AG04449 (cell line): ENCODE measurements at places on chromosomes 5 and 9.
A peak's percentile ranks its signal among the peaks of the same experiment; 100 is the strongest.

- no peak for DNase-seq
These were observed 75.7 kb downstream of the MED10 start for GRCh38 chr5:6302684-6303083.

DNA sequence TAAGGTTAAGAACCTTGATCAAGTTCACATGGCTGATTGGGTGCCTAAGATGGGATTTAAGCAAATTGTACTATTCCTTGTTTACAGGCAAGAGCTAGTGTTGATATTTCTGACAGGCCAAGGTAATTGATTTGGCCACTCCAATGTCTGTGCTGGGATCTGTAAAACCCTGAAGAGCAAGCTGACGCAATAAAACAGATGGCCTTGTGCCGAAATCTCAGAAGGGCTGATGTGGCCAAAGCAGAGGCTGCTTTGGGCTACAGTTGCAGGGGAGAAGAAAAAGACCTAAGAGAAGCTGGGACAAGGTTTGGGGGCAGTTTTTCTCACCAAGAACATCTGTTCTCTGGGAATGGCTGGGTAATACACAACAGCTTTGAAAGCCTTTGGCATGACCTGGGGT lies 463.2 kb upstream of the ZNF608 start:
- DNase-seq: no peak

DNA sequence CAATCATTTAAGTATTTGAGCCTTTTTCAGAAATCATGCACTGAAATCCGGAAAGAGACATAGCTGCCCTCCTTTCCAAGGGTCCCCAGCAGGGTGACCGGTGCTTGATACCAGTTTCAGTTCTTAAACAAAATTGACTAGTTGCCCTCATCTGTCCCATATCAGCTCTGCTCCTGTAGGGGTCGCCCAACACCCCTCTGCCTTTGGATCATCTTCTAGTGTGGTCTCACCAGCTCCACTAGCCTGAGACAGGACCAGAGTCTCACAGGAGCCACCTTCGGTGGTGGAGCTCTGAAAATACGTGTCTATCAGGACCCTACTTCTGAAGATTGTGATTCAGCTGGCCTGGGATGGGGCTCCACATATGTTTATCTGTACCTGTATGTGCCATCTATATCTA lies 428.2 kb downstream of the ENC1 start:
- DNase-seq: no peak

DNA sequence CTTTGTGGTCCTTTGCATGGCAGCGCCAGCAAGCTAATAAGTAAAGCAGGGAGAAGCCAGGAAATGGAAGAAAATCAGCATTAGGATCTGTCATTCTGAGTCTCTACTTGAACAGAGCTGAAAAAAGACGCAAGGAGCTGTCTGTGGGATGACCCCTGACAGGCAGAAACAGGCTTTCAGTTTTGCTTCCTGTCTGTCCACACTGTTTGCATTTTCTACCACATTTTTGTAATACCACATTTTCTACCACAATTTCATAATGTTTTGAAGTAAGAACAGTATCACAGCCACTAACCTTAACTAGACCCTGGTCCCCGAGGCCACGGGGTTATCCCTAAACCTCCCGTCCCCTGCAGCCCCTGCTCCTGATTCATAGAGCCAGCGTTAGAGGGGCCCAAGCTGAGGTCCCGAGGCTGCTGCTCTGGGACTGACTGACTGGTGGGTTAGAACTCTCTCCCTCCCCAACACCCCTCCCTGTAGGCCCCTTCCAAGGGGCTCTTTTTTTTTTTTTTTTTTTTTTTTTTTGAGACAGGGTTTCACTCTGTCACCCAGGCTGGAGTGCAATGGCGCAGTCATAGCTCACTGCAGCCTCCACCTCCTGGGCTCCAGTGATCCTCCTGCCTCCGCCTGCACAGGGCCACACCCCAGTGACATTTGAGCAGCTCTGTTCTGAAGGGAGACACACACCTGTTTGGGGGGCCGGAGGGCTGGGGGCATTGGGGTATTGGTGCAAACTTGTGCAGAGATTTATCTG lies 4.0 kb upstream of the CLIC3 start:
- DNase-seq: peak; percentile 42

GRCh38 chr9:14057368-14058324 lies 256.3 kb downstream of the NFIB start:
- DNase-seq: no peak

GRCh38 chr5:172104021-172104420 lies 84.0 kb downstream of the STK10 start:
- DNase-seq: no peak

DNA sequence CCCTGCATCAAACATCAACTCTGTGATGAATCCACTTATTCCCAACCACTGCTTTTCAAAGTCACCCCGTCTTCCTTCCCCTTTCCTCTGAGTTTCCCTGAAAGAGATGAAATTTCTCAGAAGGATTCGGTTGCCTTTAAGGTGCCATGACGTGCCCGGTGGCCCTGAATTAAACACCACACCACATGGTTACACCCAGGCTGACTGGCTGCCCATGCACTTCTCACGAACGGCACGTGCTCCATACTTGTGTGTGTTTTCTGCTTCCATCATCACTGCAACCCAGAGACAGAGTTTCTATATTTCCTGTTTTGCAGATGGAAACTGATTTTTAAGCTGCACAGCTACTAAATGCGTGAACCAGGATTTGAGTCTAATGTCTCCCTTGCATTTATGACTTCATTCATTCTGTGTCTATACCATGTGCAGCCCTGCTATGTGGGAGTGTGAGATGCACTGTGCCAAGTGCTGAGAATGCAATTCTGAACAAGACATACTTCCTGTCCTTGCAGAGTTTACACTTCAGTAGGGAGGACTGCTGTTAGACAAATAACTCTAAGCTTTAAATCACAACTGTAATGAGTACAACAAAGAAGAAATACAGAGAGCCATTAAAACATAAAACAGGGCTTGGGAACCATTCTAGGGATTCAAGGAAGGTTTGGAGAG lies 162.9 kb downstream of the NXNL2 start:
- no peak for DNase-seq

- DNase-seq: no peak
These were observed 588.0 kb upstream of the KLF4 start for GRCh38 chr9:108077556-108077955.

- DNase-seq: no peak
These were observed 31.1 kb downstream of the ANKS6 start for GRCh38 chr9:98765256-98765655.
